ENCODE measurements at places on chromosomes 2 and 18. TPM values are rescaled to one million over a fixed set of nuclear protein-coding genes. Genes with fewer than 3 reads are reported as not detected.

DNA sequence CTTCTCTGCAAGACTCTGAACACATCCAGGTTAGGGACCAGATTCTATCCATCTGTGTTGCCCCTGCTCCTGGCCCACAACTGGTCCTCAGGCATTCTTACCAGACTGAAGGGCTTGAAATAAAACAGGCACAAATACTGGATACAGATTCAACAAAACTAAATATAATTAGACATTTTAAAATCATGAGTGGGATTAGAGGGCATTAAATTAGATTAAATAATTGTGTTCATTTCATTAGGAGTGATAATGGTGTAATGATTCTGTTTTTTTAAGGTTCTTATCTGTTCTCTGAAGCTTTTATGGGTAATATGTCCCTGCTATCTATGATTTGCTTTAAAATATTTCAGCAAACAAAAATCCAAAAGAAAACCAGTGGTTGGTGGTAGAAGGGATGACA lies 226.5 kb downstream of the IRS1 start:
- no peak for DNase-seq

DNA sequence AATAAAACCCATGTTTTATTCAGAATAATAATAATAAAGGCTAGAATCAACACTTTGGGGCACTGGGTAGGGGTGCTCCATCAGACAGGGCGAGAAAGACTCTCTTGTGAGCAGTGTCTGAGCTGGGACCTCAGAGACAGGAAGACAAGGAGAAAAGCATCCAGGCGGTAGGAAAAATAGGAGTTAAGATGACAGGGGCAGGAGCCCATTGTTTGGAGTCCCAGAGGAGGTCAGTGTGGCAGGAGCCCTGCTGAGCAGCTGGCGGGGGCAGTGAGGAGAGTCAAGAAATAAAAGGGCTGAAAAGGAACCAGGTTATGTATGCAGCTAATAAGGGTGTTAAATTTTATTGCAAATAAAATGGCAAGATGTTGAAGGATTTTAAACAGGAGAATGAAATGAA lies 457.4 kb downstream of the FBXO15 start:
- no peak for DNase-seq

DNA sequence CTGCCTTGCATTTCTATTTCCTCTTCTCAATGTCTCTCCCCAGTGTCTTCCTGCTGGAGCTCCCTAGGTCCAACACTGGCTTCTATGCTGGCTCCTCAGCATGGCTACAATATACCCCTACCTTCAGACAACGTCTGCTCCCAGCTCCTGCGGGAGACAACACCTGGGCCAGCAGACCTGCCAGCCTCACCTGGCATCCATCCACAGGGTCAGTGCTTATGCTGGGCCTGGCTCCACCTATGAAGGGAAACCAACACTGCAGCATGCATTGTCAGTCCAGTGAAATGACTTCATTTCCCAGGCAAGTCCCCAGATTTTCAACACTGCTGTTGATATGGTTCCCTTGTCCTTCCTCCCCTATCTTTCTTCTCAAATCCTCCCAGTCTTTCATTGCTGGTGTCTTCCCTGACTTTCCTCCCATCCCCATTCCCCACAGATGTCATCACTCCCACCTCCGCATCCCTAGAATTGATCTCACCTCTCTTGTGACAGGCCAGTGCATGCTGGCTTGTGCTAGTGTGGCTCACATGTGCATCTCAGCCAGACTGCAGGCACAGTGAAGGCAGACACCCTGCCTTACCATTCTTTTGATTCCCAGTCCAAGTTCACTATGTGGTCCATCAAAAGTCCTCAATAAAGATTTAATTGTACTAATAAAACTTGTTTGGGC lies 98.0 kb downstream of the MYO5B start:
- no peak for DNase-seq

The PRKAG3 gene
- total RNA-seq = not detected

The KCNS3 gene
- 1.6 TPM for total RNA-seq

DNA sequence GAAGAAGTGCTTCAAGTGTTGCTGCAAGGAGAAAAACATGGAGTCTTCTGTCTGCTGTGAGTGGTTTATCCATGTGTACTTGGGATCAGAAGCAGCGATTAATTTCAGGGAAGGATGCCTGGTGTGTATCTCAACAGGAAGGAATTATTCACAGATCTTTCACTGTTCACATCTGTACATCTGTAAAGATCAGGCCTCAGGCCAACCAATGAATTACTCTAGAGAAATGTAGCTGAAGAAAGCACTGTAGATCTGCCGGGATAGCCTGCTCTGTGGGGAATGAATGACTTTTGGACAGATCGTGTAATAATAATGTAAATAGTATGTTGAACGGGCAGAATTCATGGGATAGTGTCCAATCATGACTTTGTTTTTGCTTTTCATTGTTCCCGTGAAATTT lies 54.0 kb upstream of the SPP2 start:
- no peak for DNase-seq

DNA sequence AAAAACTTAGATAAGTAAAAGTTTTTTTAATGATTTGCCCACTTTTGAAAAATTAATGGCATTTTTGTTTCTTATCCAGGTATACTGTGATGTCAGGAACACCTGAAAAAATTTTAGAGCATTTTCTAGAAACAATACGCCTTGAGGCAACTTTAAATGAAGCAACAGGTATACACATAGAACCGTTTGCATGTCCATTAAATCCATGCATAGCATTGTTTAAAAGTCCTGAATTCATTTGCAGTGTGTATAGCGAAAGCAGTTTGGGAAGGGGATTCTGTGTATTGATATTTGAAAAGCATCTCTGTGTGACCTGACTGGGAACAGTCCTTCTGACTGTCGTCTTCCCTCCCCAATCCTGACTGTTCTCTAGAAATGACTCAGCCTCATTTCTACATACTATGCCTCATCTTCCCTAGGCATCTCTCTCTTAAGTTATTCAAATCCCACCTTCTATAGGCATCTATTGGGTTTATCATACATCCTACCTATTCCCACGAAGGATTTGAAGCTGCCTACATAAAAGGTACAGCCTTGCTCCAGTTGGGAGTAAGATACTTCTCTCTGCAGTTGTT lies 79.2 kb upstream of the MAP3K20 start:
- no peak for DNase-seq

GRCh38 chr2:9797086-9797485 lies 46.2 kb upstream of the TAF1B start:
- DNase-seq = no peak
